ENCODE measurements at places on chromosomes 5 and 9. TPM values are rescaled to one million over a fixed set of nuclear protein-coding genes. Genes with fewer than 3 reads are reported as not detected.

The HTR4 gene
- not detected for total RNA-seq

DNA sequence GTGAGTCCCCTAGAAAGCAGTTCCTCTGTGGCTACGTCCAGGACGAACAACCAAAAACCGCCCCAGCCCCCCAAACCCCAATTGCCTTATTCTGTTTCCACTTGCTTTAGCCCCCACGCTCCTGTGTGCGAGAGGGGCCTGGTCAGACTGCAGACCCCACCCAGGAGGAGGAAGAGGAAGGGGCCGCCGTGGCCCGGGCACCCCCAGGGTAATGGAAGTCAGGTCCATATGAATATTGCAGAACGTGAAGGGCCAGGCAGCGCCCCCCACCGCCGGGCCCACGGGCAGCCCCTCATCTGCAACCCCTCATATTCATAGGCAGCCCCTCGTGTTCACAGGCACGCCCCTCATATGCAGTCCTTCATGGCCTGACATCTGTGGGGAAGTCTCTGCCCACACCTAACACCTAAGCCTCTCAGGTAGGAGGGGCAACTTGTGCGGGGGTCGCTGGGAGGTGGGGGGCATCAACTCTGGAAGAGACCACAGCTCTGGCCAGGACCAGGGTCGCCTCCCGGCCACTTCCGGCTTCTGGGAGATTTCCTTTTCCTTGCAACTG, 37.7 kb upstream of the PLEKHG4B start:
- no peak overlapping the region for H3K4me3 ChIP-seq
- no peak for DNase-seq
- H3K36me3 ChIP-seq, result peaks cover 1% of the 10 kb centered on the region
- peaks cover 26% of the 10 kb centered on the region for H3K27me3 ChIP-seq
- H3K4me1 ChIP-seq, result no peaks in the 10 kb centered on the region

DNA sequence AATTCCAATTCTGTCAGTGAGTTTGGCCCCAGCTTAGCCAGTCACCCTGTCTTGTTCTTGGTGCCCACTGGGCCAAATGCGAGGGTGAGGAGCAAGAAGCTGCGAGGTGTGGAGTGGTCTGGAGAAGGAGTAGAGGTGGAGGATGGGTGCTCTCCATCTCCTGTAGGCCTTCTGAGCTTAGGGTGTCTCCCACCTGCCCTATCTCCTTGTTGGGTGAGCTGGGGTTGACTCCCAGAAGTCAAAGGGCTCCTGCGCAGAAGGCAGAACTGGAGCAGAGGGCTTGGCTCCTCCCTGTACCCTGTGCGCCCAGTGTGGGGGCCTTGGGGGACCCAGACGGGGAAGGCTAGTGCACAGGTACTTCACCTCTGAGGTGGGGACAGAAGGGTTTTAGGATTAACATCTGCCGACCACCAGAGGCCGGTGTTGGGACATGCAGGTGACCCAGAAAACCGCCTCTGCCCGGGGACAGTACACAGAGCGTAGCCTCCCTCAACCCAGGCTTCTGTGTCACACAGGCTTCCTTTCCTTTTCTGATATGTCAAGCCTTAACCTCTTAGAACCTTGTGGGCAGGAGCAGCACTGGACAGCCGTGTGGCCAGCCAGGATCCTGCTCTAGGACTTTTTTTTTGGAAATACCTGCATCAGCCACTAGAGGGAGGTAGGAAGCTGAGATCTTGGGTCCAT, 16.9 kb downstream of the IL5 start:
- no peak overlapping the region for H3K4me3 ChIP-seq
- peak; percentile 63 for DNase-seq
- H3K27me3 ChIP-seq, result no peaks in the 10 kb centered on the region
- H3K27ac ChIP-seq, result peak overlapping the region; percentile 31

The CA9 gene
- total RNA-seq, result 0.85 TPM

DNA sequence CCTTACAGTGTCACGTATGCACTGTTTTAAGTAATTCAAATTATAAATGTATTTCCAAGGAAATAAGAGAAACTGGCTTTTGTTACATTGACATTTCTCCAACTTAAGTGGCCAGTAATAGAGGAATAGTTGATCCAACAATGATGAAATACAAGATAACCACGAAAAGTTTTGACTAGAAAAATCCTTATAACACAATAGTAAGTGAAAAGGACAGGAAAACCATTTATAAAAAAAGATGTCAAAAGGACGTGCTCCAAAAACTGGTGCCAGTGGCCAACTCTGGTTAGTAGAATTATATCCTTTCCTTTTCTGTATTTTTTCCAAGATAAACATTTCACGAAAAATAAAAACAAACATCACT, 210.9 kb downstream of the GAPVD1 start:
- H3K27ac ChIP-seq, result no peak overlapping the region
- H3K27me3 ChIP-seq, result no peaks in the 10 kb centered on the region
- H3K4me3 ChIP-seq, result no peak overlapping the region
- no peaks in the 10 kb centered on the region for H3K4me1 ChIP-seq
- DNase-seq, result no peak

The STING1 gene
- total RNA-seq, result 115 TPM

The PAPPA gene
- not detected for total RNA-seq

DNA sequence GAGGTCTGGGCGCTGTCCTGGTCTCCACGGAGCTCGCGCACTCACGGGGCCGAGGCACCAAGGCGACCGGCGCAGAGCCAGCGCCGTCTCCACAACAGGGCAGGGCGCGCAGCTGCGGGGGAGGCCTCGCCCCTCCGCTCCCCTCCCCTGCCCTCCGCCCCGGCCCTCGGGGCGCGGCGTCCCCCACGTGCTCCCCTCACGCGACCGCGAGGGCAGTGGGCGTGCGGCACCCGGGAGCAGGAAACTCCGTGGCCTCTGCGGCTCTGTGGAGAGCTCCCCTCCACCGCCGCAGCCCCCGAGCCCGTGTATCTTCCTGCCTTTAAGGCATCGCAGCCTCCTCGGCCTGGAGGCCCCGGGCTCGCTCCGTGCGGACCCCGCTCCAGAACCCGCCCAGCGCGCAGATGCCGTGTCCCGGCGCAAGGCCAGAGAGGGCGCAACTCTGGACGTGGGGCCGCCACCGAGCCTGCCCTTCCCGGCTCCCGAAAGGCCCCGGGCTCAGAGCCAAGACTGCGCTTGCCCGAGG, 708 bp upstream of the TUBB4B start:
- H3K4me3 ChIP-seq, result peak overlapping the region; percentile 74
- peak overlapping the region; percentile 70 for H3K27ac ChIP-seq
- no peak for DNase-seq
- no peaks in the 10 kb centered on the region for H3K27me3 ChIP-seq
- H3K36me3 ChIP-seq, result peaks cover 21% of the 10 kb centered on the region

GRCh38 chr5:1330847-1331831, 13.8 kb downstream of the CLPTM1L start:
- H3K36me3 ChIP-seq, result peaks cover 17% of the 10 kb centered on the region
- H3K27ac ChIP-seq, result no peak overlapping the region
- H3K4me1 ChIP-seq, result peaks cover 1% of the 10 kb centered on the region
- H3K27me3 ChIP-seq, result no peaks in the 10 kb centered on the region
- H3K4me3 ChIP-seq, result no peak overlapping the region
- no peak for DNase-seq

DNA sequence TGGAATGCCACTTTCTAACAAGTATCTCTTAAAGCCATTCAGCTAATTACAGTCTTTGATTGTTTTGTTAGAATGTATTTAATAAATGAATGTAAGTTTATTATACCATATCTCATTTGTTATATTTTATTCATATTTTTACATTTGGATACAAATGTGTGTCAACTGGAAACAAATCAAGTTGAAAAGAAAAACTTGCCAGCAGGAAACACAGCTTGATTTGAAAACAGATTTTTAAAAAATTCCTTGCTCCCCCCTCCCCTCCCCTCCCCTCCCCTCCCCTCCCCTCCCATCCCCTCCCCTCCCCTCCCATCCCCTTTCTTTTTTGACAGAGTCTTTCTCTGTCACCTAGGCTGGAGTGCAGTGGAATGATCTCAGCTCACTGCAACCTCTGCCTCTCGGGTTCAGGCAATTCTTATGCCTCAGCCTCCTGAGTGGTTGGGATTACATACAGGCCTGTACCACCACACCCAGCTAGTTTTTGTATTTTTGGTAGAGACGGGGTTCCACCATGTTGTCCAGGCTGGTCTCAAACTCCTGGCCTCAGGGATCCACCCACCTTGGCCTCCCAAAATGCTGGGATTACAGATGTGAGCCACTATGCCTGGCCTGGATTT, 227.6 kb downstream of the WDR70 start:
- H3K4me3 ChIP-seq, result no peak overlapping the region
- H3K4me1 ChIP-seq, result no peaks in the 10 kb centered on the region
- H3K27me3 ChIP-seq, result no peaks in the 10 kb centered on the region
- H3K27ac ChIP-seq, result no peak overlapping the region
- DNase-seq, result no peak
- peaks cover 4% of the 10 kb centered on the region for H3K36me3 ChIP-seq

All from activated CD8-positive, alpha-beta memory T cell treated with anti-CD3 and anti-CD28 coated beads, Interleukin-2, amount 10 ng/mL, durations not matched to agents 7 days and 5 days (primary cell).